ENCODE measurements at places on chromosomes 16 and 17.

GRCh38 chr16:983044-984030 is 1.8 kb downstream of the SOX8 start:
- no peak for DNase-seq

DNA sequence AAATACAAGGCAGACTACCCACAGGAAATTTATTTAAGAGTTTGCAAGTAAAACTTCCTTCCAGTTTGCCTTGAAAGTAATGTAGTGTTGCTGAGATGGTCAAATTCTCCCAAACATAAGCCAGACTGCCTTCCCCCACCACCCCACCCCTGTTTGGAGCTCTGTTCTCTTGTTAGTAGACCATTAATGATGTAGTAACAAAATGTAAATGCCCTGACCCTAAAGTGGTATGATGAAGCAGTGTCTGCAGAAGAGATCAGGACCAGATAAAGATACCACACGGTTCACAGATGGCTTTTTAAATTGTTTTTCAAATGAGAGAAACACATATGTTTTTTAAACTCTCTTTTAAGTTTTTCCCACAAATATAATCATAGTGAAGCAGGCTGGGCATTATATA is 136.4 kb upstream of the TMEM97 start:
- DNase-seq: no peak

- DNase-seq: no peak
Observed at GRCh38 chr17:1446201-1446600, 9.8 kb downstream of the CRK start.

- no peak for DNase-seq
Observed at GRCh38 chr17:80827646-80828643, 163.7 kb upstream of the CHMP6 start.

DNA sequence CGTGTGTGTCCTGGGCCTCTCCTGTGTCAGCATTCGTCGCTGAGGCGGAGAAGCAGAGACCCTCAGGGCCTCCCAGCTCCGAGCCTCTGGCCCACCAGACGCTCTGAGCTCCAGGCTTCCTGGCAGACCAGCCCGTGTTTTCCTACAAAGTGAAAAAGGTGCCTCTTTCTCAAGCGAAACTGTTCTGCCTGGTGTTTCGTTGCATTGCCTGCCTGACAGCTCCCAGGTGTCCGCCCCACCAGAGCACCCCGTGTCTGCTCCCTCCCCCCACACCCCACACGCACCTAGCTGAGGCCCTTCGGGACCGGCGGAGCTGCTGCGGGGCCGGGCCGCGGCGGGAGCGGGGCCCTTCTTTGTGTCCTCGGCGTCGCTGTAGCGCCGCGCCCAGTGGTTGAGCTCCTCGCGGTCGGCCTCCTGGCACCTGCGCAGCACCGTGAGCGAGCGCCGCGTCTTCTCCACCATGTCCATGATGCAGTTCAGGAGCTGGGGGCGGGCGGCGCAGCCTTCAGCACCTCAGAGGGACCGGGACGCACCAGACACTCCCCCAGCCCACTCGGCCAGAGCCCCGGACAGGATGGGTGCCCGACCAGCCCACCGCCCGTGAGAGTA is 14.7 kb upstream of the PABPN1L start:
- no peak for DNase-seq

GRCh38 chr16:56848029-56848936 is 16.7 kb upstream of the SLC12A3 start:
- no peak for DNase-seq

DNA sequence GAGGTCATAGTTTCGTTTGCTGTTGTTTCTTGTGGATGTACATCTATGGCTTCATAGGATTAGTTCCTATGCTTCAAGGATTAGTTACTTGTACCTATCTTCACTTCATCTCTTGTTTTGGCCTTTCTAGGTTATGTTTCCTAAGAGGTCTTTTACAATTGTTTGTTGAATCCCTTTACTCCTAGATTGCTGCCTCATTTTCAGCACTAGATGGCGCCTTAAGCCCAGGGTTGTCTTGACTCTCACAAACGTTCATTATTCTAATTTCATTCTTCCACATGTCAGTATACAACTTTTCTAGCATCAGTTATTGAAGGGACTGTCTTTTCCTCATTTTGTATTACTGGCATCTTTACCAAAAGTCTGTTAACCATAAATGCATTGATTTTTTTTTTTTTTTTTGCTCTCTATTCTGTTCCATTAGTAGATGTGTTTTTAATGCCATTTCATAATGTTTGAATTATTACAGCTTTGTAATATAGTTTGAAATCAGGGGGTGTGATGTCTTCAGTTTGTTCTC is 45.0 kb upstream of the NACA2 start:
- DNase-seq: peak; percentile 47

DNA sequence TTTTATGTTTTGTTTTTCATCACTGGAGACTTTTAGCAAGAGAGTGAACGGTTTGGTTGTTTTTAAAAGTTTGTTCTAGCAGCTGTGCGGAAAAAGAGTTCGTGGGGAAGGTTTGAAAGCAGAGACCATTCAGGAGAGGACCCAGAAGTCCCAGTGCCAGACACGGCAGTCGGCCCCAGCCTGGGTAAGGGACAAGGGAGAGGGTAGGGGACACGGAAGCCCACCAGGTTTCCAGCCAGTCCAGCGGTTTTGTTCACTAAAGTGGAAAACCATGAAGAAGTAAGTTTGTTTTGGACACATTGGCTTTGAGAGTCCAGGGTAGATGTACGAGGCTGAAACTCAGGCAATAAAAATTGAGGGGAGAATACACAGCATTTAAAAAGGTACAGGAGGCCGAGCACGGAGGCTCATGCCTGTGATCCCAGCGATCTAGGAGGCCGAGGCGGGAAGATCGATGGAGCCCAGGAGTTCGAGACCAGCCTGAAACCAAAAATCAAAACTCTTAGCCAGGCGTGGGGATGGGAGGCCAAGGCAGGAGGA is 56.8 kb upstream of the RPH3AL start:
- DNase-seq: no peak

DNA sequence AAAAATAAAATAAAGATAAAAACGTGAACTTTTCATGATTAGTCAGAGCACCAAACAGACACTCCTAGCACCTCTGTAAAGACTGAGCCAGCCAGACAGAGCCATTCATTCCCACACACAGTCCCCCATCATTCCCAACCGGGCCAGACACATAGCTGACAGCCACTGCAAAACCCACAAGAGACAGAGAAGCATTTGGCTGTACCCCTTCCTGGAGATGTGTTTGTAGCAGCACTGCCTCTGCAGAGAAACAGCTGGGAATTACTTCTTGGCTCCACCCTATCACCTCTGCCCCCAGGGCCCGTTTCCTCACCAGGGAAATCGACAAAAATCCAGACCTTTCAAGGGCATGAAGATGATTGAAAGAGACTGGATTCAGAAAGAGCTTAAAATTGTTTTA is 46.4 kb downstream of the MYH11 start:
- DNase-seq: no peak

- DNase-seq: no peak
Observed at GRCh38 chr17:67224736-67225135, 20.3 kb downstream of the HELZ start.

- DNase-seq: no peak
Observed at GRCh38 chr17:69954241-69954925, 120.6 kb upstream of the KCNJ16 start.

- no peak for DNase-seq
Observed at GRCh38 chr17:37405955-37406634, 541 bp downstream of the ACACA start.

DNA sequence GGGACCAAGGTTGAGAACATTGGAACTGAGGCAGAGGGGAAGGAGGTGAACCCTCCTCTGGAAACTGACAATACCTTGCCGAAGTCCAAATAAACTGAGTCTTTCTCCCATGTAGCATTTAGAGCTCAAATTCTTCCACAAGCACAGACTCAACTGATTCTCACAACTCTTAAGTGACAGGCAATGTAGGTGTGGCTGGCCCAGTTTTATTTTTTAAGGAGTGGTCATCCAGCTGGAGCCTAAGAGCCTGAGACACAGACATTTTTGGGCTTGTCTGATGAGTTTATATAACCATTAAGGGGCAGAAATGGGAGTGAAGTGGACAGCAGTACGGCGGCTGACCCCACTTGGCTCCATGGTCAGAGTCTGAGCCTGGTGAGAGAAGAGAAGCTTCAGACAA is 10.8 kb downstream of the RCVRN start:
- DNase-seq: no peak

GRCh38 chr16:49101997-49102396 is 179.6 kb downstream of the CBLN1 start:
- DNase-seq: no peak

DNA sequence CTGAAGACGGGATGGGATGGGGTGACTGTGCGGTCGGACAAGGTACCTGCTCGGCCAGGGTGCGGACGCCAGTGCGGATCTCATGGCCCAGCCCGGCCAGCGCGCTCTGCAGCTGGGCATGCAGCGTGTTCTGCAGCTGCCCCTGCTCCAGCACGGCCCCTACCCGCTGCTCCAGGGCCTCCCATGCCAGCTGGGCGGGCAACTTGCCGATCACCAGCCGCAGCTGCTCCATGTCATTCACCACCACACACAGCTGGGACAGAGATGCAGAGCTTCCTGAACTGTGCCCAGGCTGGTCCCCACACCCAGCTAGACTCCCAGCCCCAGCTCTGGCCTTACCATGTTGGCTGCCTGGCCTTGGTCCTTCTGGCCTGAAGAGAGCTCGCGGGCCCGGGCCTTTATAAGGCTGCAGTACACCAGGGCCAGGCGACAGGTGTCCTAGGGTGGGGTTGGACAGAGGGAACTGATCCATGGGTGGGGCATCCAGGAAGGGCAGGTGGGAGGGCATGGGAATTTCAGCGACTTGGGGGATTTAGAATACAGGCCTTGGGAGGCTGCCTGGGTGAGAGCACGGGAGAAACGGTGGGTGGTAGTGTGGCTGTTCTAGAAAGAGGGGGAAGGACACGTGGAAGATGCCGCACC is 9.8 kb downstream of the UNC13D start:
- DNase-seq: no peak

DNA sequence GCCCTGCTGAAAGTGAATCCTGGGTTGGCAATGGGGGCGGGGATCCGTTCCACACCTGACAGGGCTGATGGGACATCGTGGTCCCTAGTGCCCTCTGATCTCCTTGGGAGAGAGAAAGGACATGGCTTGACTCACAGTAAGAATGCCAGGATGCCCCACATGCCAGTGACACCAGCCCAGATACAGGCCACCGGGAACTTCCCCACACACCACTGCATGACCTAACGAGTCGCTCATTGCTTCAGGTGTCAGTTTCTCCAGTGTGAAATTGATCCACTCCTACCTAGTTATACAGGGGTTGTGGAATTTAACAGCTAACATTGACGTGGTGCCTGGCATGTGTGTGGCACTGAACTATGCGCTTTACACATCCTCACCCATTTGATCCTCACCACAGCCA is 7.5 kb downstream of the CD300LG start:
- no peak for DNase-seq

DNA sequence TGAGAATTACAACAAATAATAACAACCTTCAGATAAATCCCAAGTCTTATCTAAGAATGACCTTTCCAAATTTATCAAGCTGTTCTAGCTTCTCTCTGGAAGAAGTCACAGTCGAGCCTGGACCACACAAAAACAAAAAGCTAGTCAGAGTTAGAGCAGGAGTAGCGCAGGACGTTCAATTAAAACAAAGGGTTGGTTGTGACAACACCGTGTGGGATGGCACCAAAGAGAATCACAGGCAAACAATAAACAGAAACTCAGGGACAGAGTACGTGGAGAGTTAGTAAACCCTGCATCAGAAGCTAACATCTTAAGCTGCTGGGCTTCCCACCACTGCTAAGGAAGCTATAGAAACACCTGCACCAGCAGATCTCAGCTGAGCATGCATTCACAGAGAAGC is 23.8 kb downstream of the ARHGAP17 start:
- no peak for DNase-seq

- DNase-seq: no peak
Observed at GRCh38 chr17:42720996-42721583, 23.8 kb downstream of the EZH1 start.

DNA sequence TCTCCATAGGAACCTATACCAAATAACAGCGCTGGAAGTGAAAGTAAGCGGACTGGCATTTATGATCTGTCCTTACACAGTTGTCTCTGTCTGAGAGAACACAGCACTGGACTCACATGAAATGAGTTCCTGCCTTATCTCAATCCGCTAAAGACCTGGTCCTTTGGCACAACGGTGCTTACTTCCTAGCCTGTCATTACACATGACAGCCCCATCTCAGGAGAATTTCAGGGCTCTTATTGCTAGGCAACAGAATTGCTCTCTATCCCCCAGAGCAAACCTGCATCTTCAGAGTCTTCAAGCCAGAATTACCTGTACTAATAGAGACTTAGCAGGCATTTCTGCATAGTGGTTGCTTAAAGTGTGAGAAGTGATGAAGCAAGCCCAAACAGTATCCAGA is 4.3 kb downstream of the KCNJ2 start:
- DNase-seq: no peak

GRCh38 chr17:27477050-27477888 is 21.0 kb downstream of the KSR1 start:
- DNase-seq: no peak

- no peak for DNase-seq
Observed at GRCh38 chr16:12063004-12063395, 86.5 kb downstream of the SNX29 start.

- no peak for DNase-seq
Observed at GRCh38 chr16:56192986-56193945, 2.0 kb downstream of the GNAO1 start.

DNA sequence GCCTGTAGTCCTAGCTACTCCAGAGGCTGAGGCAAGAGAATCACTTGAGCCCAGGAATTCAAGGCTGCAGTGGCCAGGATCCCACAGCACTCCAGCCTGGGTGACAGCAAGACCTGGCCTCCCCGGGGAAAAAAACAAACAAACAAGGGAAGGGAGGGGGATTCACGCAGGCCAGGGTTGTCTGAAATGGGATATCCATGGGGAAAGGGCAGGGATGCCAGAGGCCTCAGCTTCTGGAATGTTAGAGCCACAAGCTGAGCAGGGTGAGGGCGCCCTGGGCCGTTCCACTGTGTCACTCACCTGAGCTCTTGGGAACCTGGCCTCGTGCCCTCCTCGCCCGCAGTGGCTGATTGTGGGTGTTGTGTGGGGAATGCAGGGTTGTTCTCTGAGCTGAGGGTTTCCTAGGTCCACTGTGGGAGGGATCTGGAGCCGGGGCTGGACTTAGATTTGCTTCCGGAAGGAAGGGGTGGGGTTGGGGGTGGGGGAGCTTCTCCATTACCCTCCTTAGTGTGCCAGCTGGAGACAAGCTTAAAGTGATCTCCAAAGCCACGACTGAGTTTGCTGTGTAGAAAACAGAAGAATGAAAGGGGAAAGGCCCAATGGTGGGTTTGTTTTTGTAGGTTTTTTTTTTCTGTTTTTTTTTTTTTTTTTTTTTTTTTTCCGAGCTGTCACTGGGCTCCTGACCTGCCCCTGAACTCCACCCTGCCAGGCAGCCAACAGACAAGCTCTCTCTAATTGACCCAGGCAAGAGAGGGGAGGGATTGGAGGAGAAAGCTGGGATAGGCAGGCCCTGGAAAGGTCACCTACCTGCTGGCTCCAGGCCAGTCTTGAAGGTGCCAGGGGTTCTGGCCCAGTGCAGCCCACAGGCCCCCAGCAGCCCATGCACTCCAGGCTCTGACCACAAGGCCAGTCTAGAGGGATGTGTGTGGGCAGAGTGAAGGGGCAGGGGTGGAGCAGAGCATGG is at the start of gene SULT1A1:
TSS of gene SULT1A1 (minus strand) at position 414 of the 964 bp plus-strand sequence. CDS start 1,189 bp downstream, outside the sequence.
- no peak for DNase-seq

All from SK-N-MC (cell line).